ENCODE measurements at places on chromosomes 1 and 21. TPM values are rescaled to one million over a fixed set of nuclear protein-coding genes. Genes with fewer than 3 reads are reported as not detected.

GRCh38 chr1:41465741-41466140, 18.7 kb downstream of the EDN2 start:
- no peak for DNase-seq

GRCh38 chr1:242691610-242691945, 167.1 kb upstream of the PLD5 start:
- no peak for DNase-seq

Gene EVI5
- 63.3 TPM for total RNA-seq

Gene PPP1R15B
- 37.5 TPM for total RNA-seq

Measured in pulmonary artery endothelial cell (primary cell).